Fibroblast of skin of left quadriceps (primary cell): ENCODE measurements at places on chromosomes 16 and 17.

GRCh38 chr17:75927286-75927922 lies 13.4 kb downstream of the FBF1 start:
- DNase-seq: no peak

- DNase-seq: no peak
Measured at GRCh38 chr16:75446416-75446815, 13.1 kb upstream of the CFDP1 start.

DNA sequence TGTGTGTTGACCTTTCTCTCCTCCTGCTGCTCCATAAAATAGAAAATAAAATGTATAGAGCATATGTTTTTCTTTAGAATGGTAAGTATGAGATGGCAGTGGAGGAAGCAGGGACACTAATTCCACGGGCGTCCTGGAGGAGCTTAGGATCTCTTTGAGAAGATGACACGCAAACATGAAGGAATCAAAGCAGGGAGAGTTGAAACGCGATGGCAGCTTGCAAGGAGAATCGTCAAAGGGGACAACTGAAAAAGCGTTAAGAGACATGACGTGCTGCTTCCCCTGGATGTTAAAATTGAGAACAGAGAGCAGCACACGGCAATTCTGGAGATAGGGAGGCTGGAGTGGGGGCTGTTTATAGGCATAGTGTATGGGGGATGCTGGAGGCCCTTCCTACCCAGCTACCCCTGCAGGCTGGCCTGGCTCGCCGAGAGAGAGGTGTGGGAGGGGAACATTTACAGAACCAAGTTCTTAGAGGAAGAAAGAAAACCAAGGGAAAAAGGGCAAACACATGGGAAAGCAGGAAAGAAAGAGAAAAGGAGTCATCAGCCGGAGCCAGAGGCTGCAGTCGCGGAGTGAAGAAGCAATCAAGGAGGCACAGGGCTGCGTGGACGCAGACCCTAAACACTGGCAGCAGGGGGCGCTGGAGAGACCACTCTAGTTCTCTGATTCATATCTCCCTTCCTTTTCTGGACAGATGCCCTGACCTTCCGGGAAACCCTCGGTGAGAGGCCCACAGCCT lies 55.8 kb downstream of the MYH13 start:
- DNase-seq: peak; percentile 40

DNA sequence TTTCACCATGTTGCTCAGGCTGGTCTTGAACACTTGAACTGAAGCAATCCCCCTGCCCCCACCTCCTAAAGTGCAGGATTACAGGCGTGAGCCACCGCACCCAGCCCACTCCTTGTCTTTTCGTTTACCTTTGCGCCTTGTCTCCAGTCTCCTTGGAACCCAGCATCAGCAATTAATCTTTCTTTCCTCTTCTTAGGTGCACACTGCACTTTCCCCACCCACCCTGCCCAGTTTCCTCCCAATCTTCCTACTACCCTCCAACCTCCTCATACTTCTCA lies 1.5 kb upstream of the CLDN7 start:
- no peak for DNase-seq

DNA sequence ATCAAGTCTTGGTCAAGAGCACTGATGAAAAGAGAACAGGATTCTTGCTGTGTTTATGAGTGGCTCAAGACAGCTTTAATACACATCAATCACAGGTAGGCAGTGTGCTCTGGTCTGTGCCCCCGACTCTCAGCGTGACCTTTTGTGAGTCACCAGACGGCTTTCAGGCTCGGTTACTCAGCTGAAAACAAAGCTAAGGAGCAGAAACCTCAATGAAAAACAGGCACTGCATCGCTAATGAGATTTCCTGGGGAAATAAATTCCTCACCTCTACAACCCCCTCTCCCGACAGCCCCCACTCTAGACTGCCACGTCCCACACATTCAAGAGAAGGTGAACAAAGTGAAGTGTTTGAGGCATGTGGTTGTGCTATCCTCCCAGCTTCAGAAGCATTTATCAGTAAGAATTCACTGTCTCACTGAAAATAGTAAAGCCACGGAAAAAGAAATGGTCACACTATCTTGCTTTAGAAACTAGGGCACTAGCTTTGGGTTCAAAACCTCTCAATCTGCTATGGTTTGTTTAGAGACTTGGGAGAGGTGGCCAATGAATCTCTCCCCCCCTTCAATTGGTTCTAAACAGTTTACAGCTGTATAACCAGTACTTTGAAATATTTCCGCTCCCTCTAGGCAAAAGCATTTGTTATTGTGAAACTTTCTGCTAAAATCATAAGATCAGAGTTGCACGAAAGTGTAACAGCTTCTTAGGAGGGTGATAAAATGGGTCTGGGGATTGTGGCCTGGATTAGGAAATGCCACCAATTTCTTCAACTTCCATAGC lies 199.5 kb upstream of the PMFBP1 start:
- DNase-seq: peak; percentile 20

DNA sequence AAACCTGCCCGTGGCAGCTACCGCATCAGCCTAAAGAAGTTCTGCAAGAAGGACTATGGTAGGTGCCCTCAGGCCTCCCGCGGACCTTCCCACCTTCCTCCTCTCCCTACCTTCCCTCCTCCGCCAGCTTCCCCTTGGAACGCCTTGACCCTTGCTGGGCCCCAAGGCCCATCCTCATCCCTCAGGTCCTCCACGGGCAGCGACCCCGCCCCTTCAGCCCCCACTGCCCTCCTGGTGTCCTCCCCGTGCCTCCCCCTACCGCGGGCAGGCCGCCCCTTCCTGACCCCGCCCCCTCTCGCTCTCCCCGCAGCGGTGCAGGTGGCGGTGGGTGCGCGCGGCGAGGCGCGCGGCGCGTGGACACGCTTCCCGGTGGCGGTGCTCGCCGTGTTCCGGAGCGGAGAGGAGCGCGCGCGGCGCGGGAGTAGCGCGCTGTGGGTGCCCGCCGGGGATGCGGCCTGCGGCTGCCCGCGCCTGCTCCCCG lies 1.4 kb upstream of the TBC1D24 start:
- DNase-seq: no peak

DNA sequence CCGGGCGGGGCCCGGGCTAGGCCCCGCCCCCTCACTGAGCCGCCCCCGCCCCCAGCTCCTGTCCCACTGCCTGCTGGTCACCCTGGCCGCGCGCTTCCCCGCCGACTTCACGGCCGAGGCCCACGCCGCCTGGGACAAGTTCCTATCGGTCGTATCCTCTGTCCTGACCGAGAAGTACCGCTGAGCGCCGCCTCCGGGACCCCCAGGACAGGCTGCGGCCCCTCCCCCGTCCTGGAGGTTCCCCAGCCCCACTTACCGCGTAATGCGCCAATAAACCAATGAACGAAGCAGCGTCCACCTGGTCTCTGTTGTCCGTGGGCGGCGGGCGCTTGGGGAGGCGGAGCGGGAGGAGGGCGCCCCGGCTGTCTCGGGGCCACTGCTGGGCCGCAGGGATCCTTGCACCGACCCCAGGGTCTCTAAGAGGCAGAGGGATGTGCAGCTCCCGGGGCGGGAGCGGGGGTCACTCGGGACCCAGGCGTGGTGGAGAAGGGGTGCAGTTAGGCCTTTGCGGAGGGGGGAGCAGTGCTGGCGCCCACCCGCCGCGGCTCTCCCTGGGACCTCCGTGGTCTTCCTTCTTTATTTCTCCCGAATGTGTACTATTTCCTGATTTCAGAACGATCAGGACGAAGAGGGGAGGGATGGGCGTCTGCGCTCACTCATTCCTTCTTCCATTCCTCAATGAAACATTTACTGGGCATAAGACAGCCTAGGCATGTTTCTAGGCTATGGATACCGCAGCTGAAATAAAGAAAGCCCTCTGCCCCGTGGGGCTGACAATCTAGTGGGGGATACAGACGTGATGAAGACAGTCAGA lies 2.0 kb downstream of the HBZ start:
- no peak for DNase-seq

DNA sequence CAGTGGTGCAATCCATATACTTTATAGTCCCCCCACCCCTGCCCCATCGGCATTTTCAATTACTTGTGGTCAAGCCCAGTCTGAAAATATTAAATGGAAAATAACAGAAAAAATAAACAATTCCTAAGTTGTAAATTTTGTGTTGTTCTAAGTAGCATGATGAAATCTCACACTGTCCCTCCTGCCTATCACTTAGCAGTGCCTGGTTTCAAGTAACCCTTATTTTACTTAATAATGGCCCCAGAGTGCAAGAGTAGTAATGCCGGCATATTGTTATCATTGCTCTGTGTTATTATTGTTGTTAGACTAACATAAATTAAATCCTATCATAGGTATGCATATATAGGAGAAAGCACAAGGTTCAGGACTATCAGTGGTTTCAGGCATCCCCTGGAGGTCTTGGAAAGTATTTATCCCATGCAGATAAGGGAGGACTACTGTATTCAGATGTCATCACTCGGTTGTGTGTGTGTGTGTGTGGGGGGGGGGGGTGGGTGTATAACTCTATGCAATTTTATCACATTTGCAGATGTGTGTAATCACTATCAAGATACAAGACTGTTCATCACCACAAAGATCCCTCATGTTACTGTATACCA lies 9.3 kb downstream of the UBE2G1 start:
- DNase-seq: no peak

- no peak for DNase-seq
Measured at GRCh38 chr16:49278944-49279725, 2.5 kb downstream of the CBLN1 start.

- DNase-seq: no peak
Measured at GRCh38 chr17:292016-292415, 60.6 kb downstream of the RPH3AL start.

GRCh38 chr16:2700786-2701185 lies 18.5 kb downstream of the KCTD5 start:
- DNase-seq: no peak

DNA sequence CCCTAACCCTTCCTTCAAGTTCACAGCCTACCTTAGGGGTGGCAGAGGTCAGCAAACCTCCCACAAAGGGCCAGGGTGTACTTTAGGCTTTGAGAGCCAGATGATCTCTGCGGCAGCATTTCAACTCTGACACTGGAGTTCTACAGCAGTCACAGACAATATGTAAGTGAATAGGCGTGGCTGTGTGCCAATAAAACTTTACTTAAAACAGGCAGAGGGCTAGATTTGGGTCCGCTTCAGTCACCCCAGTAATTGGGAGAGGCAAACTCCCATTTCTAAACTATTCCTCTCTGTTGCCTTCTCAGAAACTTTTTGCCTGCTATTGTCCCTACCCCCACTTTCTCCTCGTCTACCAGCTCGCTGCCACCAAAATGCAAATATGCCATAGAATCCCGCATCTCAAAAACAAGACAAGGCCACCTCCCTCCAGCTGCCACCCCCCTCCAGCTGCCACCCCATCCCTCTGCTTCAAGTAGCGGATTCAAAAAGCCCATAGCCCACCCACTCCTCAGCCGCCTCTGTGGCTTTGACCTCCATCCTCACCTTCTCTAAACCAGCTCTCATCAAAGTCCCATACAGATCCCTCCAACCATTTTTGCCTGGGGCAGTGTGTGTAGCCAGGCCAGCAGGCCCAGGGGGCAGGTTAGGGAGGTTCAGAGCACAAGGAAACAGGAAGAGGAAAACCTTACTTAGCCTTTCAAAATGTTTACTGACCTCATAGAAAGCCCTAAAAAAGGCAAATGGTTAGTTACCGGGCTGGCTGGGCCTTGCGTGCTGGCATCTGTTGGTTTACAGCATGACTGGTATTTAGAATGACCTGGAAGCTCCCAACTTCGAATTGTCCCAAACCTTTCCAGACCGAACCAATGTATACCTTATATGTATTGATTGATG lies 19.9 kb upstream of the DNAH17 start:
- no peak for DNase-seq

- no peak for DNase-seq
Measured at GRCh38 chr16:87297918-87298631, 19.1 kb downstream of the C16orf95 start.

DNA sequence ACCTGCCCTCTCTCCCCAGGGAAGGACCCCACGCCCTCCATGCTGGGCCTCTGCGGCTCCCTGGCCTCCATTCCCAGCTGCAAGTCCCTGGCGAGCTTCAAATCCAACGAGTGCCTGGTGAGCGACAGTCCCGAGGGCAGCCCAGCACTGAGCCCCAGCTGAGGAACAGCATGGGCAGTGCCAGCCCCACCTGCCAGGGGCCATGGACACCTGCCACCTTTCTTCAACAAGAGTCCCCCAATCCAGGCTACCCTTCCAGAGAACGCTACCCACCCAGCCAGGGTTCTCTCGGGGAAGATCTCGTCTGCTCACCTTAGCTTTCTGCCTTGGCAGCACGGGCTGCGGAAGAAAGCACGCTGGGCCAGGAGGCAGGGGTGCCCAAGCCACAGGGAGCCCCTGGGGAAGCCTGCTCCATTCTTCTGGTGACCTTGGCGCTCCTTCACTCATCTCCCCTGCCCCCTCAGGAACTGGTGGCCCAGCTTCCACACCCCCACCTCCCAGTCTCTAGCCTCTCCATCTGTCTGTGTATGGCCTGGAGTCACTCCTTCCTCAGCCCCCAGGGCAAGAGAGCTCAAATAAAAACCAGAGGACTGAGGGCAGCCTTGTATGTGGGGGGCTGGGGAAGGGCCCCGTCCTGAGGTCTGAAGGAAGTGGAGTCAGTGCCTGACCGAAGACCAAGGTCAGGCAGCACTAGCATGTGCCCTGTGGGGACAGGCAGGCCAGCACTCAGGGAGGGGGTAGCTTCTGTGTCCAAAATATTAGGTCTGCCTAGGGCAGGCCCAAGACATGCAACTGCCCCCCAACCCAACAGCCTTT lies 6.3 kb downstream of the SLC25A39 start:
- DNase-seq: no peak

GRCh38 chr16:87410968-87411367 lies 18.8 kb downstream of the MAP1LC3B start:
- no peak for DNase-seq

DNA sequence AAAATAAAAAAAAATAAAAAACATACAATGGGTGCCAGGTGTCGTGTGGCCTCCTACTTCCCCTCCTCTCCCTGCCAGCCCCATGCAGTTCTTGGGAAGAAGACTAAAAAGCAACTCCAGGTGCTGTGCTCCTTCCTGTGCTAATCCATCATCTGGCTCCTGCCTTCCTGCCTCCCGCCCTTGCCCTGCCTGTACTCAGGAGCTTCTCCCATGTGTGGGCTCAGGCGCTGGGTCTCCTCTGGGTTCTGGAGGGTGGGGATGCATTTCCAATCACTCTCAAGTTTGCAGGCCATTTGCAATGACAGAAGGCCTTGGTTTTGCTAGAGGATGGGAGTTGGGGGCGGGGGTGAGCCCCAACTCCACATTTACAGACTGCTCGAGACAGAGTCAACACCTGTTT lies 122.9 kb downstream of the SDK2 start:
- no peak for DNase-seq

- DNase-seq: no peak
Measured at GRCh38 chr17:35554668-35555067, 6.0 kb downstream of the SLFN14 start.

GRCh38 chr16:51151435-51151960 lies 428 bp upstream of the SALL1 start:
- DNase-seq: peak; percentile 68

GRCh38 chr16:2147981-2148671 lies at the start of gene RAB26:
Gene RAB26 (plus strand): TSS chr16:2148625. CDS start chr16:2148784, 159 bp downstream.
- DNase-seq: no peak

DNA sequence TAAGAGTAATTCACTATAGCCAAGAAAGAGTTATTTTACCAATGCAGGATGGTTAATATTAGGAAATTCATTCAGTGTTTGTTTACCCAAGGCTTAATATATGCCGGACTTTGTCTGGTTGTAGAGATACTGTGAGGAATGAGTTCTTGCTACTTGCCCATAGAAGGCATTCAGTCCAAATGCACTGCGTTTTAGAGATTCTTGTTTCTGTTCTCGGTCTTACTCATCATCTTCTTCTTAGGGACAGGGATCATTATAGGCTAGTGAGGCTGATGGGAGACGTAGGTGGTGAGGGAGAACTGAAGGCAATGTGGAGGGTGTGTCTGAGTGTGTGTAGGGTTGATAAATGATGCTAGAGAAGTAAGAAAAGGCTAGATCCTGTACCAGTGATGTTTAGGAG lies 90.7 kb downstream of the OR1D5 start:
- DNase-seq: no peak

GRCh38 chr16:63981639-63982038 lies 1140.2 kb downstream of the CDH11 start:
- DNase-seq: no peak
